Peyer's patch (tissue), 4 donors: ENCODE measurements at places on chromosomes 5 and 9. TPM values are rescaled to one million over a fixed set of nuclear protein-coding genes. Genes with fewer than 3 reads are reported as not detected.

DNA sequence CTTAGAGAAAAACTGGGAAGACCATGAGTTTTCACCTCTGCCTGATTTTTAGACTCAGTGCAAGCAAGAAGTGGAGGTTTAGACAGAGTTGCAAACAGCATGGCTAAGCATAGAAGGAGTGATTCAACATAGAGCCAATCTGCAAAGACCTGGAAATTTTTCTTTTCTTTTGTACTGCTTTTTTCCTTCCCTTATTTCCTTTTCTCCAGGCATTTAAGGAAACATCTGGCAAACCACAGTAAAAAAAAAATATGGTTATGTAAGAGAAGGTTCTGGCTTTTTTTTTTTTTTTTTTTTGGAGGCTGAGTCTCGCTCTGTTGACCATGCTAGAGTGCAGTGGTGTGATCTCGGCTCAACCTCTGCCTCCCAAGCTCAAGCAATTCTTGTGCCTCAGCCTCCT, 16.6 kb upstream of the DCAF12 start:
- H3K36me3 ChIP-seq, result no peaks in the 10 kb centered on the region
- no peaks in the 10 kb centered on the region for H3K27me3 ChIP-seq
- H3K4me3 ChIP-seq, result no peak overlapping the region
- H3K4me1 ChIP-seq, result no peaks in the 10 kb centered on the region
- no peak for DNase-seq

GRCh38 chr5:98217138-98217537, 556.3 kb upstream of the RGMB start:
- H3K4me1 ChIP-seq, result no peaks in the 10 kb centered on the region
- H3K36me3 ChIP-seq, result no peaks in the 10 kb centered on the region
- no peaks in the 10 kb centered on the region for H3K27me3 ChIP-seq
- no peak overlapping the region for H3K27ac ChIP-seq
- H3K4me3 ChIP-seq, result no peak overlapping the region

- H3K27me3 ChIP-seq, result no peaks in the 10 kb centered on the region
- no peak overlapping the region for H3K4me3 ChIP-seq
- no peak overlapping the region for H3K27ac ChIP-seq
- H3K36me3 ChIP-seq, result no peaks in the 10 kb centered on the region
- no peak for DNase-seq
Observed at GRCh38 chr5:124519396-124519795, 227.0 kb downstream of the ZNF608 start.

Gene ZNF354C
- 2.5 TPM for total RNA-seq
